ENCODE measurements at places on chromosomes 13 and 19.

- ATAC-seq = no peak
Measured at GRCh38 chr19:14181906-14182305, 24.1 kb downstream of the ADGRL1 start.

DNA sequence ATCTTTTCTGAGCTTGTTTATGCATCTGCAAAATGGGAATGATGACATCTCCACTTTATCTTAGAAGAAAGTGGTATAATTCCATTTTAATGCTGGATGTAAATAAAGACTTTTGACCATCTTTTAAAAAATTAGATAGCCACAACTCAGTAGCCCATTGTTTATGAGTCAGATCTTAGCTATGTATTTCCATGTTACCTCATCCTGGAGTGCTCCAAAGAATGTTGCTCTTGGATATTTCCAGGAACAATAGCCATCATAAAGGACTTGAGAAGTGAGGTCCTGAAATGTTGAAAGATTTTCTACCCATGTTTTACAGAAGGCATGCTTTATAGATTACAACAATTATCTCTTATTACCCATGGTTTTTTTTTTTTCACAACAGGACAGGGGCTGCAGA, 229.3 kb upstream of the EDNRB start:
- ATAC-seq = no peak

DNA sequence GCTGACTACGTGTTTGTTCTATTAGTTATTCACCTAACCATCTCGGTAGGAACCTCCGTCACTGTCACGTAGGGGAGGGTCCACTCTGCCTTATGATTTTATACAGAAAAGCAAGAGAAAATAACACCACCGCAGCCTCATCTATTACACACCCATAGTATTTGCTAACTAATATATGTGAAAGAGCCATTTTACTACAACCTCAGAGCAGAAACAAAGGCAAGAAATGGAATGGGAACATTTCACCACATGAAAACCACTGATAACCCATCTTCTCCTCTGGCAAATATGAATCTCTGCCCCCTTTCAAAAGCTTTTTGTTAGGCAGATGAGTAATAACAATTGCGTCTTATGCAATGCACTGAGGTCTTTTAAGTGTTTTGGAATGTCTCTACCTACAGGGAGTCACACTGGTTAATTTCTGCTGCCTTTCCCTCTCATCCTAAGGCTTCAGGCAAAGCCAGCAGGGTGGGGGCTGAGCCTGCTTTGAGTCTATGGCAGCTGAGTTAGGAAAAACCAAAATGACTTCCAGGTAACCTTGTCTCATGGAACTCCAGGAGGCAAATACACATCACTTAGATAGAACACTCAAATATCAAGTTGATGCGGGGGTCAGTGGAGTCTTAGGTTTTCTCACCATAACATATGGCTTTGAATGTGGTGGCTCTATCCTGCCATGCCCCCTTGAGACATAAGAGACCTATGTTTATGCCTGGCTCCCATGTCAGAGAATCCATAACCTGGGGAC, 15.0 kb downstream of the TSHZ3 start:
- no peak for ATAC-seq

- no peak for ATAC-seq
Measured at GRCh38 chr13:25816239-25816638, 235.6 kb downstream of the SHISA2 start.

DNA sequence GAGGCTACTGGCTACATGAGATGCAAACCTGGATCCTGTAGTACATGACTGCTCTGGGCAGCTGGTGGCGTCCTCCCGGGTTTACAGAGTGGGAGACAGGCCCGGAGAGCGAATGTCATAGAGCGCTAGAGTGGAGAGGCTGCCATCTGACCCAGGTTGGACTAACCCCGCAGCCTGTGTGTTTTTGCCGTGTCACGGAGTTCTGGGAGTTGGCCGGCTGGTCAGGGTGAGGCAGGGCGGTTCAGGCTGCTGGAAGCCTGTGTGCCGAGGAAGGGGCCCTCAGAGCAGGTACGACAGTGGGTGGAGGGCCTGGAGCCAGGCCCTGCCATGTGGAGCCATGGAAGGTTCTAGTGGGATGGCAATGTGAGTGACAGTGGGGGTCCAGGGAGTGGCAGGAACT, 12.5 kb downstream of the CRTC1 start:
- ATAC-seq = no peak

- peak; percentile 24 for ATAC-seq
Measured at GRCh38 chr19:1811942-1812425, at the start of gene ATP8B3. Gene ATP8B3, minus strand, starts transcription at chr19:1812276. Its CDS starts 540 bp downstream, at chr19:1811736.

DNA sequence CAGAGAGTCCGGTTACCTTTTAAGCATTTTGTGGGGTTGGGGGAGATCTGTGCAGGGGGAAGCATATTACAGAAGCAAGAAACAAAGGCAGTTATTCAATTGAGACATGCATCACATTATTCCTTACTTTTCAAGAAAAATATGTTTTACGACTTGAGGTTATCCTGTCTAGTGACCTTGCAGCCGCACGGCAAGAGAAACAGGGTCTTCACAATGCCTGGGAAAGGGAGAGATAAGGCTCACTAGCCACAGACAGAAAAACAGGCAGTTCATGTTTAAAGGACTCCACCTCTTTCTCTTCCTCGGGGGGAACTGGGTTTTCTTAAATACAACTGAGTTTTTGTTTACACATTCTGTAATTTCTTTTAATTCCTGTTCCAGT, 536 bp upstream of the NCR1 start:
- no peak for ATAC-seq

DNA sequence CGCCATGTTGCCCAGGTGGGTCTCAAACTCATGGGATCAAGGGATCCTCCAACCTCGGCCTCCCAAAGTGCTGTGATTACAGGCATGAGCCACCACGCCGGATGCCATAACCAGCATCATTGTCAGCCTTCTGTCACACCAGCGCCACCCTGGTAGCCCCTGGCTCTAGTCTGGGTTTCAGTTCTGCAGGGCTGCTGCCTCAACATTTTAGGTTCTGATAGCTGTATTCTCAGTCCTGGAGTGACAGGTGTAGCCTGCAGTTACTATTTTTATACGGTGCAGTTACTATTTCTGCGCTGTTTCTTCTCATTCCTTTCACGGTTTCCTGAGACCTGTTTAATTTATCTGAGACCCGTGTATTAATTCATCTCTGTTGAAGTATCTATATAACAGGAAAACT, 57.1 kb downstream of the TRPM4 start:
- no peak for ATAC-seq

DNA sequence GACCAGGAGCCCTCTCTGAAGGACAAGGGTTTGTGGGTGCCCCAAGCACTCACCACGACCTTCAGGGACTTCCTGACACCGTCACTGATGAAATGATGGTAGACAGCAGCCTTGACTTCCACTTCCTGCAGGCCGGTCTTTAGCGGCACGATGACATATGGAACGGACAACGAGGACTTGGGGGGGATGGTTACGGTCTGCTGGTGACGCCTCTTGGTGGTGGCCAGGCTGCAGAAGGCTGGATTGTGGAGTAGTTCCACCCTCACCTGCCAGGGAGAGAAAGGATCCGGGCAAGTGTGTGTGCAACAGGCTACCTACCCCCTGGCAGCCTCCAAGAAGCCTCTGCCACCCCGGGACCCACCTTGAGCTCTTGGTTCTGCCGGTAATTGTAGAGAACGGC, 23.2 kb downstream of the C3 start:
- ATAC-seq = no peak

DNA sequence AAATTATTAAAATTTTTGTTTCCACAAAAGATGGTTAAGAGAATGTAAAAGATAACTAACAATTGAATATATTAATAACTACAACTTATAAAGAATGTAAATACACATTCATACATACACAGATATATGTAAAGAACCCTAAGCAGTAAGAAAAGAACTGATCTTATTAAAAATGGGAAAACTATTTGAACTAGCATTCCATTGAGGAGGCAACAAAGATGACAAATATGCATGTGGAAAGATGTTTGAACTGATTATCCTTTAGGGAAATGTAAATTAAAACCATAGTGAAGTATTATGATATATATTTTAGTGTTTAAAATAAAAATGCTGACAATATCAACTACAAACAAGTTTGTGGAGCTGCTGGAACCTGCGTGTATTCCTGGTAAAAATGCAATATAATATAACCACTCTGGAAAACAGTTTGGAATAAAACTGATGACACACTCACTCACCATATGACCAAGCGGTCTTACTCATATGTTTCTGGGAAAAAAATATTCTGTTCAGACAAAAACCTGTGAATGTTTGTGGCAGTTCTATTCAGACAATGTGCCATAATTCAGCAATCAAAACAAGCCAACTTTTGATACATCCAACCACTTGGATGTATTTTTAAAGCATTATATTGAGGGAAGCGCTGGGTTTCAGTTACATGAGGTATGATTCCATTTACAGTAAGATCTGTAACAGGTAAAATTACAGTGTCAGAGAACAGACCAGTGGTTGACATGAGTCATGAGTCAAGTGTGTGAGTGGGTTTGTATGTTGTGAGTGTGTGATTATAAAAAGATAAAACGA, 694.4 kb upstream of the SLITRK5 start:
- no peak for ATAC-seq

DNA sequence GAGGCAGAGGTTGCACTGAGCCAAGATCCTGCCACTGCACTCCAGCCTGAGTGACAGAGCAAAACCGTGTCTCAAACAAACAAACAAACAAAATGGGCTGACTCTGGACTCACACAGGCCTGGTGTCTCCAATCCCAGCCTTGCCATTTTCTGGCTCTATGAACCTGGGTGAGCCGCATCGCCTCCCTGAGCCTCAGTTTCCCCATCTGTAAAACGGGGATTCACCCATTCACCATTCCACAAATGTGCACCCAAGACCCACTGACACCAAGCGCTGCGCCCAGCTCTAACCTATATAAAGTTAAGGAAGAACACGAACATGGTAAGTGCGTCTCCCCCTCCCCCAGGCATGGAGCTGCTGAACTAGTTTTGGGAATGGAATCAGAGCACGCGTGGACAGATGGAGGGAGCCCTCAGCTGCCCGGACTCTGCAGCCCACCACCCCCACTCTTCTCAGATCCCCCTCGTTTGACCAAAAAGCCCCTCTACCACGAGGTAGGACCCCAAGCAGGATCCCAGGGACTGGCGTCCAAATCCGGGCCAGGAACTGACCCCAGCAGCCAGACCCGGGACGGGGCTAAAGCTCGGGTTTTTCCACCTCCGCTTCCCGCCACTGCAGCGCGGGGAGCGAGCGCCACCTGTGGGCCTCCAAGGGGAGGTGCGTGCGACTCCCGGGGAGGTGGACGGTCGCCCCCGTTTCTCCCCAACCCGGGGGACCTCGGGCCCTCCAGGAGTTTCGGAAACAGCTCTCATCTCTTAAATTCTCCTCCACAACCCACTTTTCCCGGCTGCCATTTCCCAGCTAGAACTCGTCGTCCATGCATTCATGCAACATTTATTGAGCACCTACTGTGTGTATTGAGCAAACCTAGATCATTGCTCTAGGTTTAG, 33.0 kb upstream of the ADGRE5 start:
- ATAC-seq = peak; percentile 66

DNA sequence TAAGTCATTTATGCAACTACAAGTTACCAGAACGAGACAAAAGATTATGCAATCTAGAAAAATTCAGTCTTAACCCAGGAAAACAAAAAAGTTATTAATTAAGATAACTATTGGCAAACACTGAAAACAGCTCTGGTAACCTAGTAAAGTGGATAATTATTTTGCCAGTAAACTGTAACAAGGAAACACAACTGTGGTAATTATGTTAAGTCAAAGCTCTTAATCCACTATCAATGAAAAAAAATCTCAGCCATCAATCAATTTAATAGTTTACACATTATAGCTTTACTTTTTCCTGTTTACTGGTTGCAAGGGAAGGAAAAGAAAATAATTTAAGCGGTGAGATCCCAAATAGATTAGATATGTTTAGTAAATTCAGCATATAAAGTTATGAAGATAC, 11.2 kb downstream of the EXOSC8 start:
- ATAC-seq = no peak

DNA sequence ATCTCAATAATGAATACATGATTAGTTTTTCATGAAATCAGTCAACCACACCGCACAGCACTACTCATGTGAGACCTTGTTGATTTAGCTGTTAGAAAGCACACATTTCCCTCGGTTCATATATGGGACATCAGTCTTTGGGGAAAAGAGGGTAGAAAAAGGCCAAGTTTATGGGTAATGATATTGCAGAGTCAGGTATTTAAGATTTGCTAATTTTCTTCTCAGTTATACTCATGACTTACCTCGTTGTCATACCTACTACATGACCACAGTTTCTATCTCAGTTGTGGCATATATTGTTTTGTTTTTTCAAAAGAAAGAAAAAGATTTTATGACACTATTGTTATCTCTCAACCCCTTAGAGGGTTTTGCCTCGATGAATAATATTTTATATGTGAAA, 165.6 kb downstream of the POU4F1 start:
- no peak for ATAC-seq

DNA sequence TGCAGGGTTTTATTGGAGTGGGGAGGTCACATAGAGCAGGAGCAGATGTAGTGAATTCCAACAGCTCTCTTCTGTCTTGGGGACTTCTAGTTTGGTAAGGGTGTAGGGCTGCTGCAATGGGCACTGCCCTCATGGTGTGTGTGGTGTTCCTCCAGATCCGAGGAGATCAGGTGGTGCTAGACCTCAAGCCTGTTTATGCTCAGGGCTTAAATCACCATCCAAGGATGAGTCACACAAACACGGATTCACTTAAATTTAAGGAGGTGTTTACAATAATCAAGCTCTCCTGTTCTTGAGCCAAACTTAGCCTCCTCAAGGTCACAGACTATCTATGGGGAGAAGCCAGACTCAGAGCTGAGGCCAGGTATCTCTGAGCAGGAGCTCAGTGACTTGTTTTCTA, 23.0 kb downstream of the HS6ST3 start:
- no peak for ATAC-seq

DNA sequence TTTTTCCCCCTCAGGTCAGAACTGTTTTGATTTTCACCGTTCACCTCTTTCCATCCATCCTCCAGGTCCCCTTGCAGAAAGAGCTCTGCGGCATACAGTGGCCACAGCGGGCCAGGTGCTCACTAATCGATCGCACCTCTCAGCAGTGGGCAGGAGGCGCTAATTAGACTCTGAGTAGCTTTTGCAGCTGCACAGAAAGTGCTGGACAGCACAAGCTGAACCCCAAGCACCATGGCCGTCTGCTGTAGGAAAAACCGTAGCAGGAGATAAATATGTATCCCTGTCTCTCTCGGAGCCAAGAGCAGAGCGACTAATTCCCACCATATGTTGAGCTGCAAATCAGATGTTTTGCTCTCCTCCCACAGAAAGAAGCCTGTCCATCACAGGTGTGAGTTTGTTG, 54.4 kb downstream of the PEX11G start:
- ATAC-seq = no peak

- no peak for ATAC-seq
Measured at GRCh38 chr13:83232626-83233025, 649.6 kb downstream of the SLITRK1 start.

- ATAC-seq = no peak
Measured at GRCh38 chr19:47631681-47632446, 22.9 kb downstream of the BICRA start.

All from activated CD4-positive, CD25-positive, alpha-beta regulatory T cell treated with anti-CD3 and anti-CD28 coated beads, Interleukin-2, amount 50 U/mL, for 24 hours (primary cell).